Stimulated activated CD4-positive, alpha-beta T cell treated with anti-CD3 and anti-CD28 coated beads, Interleukin-2, amount 100 ng/mL, for 4 hours (primary cell): ENCODE measurements at places on chromosomes 16 and 17.

- no peak for DNase-seq
Observed at GRCh38 chr17:80492343-80493136, 16.1 kb upstream of the NPTX1 start.

DNA sequence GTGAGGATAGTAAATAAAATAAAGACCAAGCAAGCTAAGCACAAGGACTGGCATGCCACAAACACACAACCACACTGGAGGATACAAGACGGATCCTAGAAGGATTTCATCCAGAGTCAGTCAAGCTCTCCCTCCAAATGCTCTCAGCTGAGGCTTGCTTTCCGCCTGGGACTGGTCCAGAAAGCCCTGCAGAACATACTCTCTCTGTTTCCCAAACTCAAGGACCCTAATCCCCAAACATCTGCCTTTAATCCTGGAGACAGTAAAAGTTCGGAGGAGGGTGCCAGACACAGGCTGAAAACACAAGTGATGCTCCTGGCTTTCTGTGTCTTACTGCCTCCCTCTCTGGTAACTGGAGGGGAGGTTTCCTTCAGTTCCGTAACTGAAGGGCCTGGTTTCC is 5.3 kb upstream of the HSD11B2 start:
- DNase-seq = no peak

DNA sequence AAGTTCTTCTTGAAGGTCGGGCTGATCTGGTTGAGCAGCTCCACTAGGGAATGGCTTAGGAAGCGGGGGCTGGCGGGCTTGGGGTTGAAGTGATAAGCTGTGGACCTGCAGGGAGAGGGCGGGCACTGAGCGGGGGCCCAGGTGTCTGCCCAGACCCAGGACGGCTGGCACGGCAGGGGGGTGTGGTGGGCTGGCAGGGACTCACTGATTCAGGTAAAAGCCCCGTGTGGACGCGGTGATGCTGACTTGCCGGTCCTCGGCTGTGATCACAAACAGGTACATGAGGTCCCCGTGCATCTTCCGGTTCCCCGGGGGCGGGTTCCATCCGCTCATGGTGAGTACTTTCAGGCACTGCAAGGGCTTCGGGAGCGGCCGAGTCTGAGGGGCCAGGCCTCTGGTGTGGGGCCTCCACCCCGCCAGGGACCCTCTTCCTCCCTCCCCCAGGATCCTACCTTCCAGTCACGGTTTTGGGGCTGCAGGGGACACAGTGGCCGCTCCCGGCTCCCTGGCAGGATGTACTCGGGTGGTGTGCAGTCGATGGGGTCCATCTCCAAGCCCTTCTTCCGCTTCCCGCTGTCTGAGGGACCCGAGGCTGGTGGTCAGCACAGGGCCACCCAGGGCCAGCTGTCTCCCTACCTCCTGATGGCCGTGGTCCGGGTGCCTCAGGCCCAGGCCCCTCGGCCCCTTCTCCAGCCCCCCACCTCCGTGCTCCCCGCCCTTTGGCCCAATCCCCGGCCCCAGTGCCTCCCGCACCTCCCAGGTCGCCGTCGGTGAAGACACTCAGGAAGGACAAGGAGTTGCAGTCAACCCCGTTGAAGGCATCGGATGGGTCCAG is 10.2 kb downstream of the CLUH start:
- no peak for DNase-seq

GRCh38 chr17:45301674-45302073 is 15.1 kb downstream of the MAP3K14 start:
- DNase-seq = no peak

DNA sequence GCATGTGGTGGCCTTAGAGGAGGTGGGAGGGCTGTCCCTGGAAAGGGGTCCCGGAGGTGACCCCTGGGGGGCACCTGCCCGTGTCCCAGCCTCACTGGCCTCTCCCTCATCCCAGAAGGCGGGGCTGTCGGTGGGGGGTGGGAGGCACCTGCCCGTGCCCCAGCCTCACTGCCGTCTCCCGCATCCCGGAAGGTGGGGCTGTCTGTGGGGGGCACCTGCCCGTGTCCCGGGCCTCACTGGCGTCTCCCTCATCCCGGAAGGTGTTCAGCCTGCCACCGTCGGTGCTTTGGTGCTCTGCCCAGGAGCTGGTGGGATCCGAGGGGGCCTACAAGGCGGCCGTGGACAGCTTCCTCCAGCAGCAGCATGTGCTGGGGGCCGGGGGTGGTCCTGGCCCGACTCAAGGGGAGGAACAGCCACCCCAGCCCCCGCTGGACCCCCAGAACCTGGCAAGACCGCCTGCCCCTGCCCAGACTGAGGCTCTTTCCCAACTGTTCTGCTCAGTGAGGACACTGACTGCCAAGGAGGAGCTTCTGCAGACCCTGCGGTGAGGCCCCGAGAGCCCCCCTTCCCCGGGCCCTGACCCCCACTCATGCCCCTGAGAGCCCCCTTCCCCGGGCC is 6.2 kb downstream of the CTU2 start:
- no peak for DNase-seq

GRCh38 chr16:71472931-71473330 is 10.9 kb upstream of the ZNF23 start:
- DNase-seq = no peak

DNA sequence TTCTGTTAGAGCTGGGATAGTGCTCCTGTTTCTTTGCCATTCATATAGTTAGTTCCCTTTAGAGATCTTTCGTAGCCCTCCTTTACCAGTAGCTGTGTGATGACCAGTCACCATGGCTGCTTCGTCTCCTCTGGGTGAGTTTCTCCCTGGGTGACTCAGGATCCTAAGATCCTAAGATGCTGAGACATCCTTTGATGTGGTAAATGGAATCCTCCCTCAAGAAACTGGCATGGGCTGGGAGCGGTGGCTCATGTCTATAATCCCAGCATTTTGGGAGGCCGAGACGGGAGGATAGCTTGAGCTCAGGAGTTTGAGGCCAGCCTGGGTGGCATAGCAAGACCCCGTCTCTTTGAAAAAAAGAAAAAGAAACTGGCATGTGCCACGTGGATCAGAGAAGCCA is 5.9 kb downstream of the PHAF1 start:
- no peak for DNase-seq

DNA sequence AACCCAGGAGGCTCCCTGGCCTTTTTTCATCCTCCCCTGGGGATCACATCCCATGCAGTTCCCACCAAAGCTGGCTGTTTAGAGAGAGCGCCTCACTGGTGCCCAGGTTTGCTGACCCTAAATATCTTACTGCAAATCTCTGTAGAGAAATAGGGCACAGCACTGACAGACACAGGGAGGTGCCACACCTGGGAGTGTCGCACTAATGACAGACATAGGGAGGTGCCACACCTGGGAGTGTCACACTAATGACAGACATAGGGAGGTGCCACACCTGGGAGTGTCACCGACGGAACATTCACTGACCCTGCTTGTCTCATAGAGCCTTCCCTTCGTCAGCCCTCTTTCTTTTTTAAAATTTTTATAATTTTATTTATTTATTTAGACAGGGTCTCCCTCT is 25.6 kb downstream of the UNK start:
- DNase-seq = no peak

- DNase-seq = no peak
Observed at GRCh38 chr17:29757788-29758187, 135.1 kb upstream of the CORO6 start.
